ENCODE measurements at places on chromosomes 5 and 9.

- DNase-seq = no peak
Measured at GRCh38 chr5:147803926-147804325, 21.4 kb upstream of the JAKMIP2 start.

GRCh38 chr5:17229313-17229712 is 11.9 kb downstream of the BASP1 start:
- DNase-seq = no peak

DNA sequence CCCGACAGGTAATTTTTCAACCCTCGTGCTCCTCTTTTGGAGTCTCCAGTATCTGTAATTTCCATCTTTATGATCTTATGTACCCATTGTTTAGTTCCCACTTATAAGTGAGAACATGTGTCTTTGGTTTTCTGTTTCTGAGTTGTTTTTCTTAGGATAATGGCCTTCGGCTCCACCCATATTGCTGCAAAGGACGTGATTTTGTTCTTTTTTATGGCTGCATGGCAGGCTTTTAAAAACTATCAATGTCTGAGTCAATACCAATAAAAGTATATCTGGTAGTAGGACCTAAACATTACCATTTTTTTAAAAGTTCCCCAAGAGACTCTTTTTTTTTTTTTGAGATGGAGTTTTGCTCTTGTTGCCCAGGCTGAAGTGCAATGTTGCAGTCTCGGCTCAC is 3.9 kb upstream of the SLC26A2 start:
- no peak for DNase-seq

DNA sequence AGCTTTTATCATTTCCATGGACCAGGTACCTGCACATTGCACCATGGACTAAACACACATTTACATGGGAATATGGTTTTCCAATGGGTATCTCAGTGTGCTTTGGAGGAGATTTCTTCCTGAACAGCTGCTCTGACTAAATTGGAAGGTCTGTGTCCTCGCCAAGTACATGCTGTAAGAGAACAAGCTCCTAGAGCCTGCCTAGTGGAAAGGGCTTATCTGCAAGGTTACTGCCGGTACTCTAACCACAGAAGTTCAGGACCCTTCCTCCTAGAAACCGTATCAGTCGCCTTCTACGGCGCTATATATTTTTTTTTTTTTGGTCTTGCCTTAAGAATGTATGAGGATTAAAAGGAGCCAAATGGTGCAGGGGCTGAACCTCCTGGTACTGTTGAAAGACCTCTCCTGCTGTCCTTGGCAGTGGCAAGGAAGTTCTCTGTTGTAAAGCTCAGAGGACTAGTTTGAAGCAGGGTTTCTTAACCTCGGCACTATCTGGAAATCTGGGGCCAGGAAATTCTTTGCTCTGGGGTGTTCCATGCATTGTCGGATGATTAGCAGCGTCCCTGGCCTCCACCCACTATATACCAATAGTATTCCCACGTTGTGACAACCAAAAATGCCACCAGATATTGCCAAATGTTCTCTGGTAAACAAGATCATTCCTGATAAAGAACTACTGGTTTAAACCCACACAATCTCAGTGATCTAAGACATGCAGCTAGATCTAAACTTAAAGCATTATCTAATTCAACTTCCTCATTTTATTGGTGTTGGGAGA is 107.4 kb downstream of the FBXO38 start:
- no peak for DNase-seq

- DNase-seq = no peak
Measured at GRCh38 chr9:120299785-120300184, 280.2 kb downstream of the CDK5RAP2 start.

- DNase-seq = no peak
Measured at GRCh38 chr9:136902259-136902821, 16.0 kb downstream of the TRAF2 start.

- DNase-seq = no peak
Measured at GRCh38 chr9:121292051-121292450, 24.1 kb downstream of the GSN start.

- DNase-seq = no peak
Measured at GRCh38 chr9:126533926-126534310, 79.8 kb upstream of the LMX1B start.

DNA sequence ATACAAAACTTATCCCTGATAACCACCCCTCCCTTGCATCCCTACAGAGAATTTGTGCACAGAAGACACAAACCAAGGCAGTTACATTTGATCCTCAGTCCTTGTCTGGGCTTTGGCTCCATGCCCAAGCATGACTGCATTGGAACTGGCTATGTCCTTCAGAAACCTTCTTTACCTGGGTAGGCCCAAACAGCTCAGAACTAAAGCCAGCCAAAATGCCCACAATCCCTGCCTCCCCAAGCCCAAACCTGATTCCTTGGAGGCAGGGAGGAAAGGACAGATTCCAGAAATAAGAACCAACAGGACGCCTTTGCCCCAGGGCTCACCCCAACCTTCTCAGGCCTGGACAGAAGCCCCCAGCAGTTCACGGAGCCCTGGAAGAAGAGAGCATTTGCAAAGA is 8.2 kb downstream of the IL17B start:
- no peak for DNase-seq

DNA sequence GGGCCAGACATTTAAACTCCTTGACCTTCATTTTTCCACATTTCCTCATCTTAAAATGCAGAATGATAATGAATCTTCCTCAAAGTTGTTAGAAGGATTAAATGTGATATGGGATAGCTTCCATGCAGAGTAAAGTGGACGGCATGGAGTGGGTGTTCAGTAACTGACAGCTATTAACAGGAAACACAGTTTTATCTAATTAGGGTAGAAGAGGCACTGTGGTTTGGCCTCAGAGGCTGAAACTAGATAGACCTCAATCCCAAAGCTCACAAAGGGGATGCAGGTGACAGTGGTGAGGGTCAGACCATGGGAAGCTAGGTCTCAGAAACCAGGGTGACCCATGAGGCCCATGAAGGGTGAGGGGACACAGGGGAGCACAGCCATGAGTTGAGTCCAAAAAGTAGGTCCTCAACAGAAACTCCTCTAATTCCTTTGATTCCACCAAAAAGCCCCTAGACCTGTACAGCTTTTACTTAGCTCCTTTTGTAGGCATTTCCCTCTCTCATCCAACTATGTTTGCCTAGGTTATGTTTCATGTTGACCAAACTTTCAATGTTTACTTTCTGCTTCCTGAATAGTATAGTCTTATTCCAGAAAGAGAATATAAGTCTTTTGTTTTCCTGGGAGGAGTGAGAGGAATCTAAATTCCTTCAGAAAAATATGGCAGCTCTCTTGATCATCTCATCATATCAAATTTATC is 27.9 kb upstream of the GLDC start:
- DNase-seq = no peak

- DNase-seq = no peak
Measured at GRCh38 chr9:81826517-81826906, 101.7 kb upstream of the SPATA31D4 start.

DNA sequence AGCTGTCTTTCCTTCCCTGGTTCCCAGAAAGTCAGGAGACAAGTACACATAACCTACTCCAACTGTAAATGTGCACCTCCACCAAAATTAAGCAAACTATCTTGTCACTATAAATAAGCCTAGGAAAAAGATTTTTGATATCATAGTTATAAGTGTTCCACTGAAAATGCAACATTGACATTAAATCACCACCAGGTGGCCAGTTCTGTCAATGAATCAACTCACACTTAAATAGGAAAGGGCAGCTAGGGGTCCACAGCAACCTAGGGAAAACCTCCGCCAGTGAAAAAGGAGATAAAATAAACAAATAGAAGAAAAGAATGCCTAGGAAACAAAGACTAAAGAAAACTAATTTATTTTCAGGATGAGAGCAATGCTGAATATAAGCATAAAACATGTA is 243.0 kb upstream of the PTPRD start:
- DNase-seq = no peak

DNA sequence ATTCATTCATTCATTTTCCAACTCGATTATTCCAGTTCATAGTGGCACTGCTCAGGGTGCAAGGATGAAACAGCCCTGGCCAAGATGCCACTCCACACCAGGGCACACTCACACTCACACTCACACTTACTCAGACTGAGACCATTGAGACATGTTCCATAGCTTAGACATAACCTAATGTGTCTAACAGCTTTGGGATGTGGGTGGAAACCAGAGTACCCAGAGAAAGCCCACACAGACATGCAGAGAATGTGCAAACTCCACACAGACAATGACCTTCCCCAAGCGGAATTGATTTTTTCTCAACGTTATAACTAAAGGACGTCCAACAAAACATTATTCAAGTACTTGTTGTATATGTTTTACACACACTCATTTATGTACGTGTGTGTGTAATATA is 1363.5 kb downstream of the EFNA5 start:
- no peak for DNase-seq

DNA sequence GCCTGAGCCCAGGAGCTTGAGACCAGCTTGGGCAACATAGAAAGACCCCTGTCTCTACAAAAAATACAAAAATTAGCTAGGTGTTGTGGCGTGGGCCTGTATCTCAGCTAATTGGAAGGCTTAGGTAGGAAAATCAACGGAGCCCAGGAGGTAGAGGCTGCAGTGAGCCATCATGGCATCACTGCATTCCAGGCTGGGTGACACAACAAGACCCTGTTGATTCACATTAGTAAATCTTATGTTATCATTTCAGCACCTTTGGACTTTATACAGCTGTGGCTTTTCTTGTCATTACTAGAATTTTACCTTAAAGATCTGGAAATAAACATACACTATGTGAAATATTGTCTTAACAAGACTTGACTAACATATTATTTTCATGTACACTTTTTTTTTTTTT is 185.0 kb downstream of the ZNF608 start:
- no peak for DNase-seq

GRCh38 chr9:75941577-75942311 is 51.3 kb downstream of the PCSK5 start:
- DNase-seq = no peak

GRCh38 chr9:20442461-20443319 is 179.6 kb downstream of the MLLT3 start:
- DNase-seq = no peak

DNA sequence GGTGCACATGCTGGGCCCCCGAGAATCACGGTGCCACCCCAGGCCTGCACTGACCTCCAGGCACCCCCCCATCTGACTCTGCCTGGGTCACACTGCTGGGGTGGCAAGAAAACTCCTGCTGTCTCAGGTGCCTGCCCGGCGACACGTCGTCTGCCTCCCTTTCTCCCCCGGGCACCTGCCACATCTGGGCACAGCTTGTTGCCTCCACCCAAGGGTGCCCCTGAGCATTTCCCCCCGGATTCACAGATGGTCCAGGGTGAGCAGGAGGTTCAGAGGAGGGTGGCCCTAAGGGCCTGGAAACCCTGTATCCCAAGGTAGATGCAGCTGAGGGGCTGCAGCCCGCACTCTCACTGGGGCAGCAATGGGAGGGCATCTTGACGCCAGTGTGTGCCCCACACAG is 14.9 kb upstream of the QSOX2 start:
- DNase-seq = no peak

DNA sequence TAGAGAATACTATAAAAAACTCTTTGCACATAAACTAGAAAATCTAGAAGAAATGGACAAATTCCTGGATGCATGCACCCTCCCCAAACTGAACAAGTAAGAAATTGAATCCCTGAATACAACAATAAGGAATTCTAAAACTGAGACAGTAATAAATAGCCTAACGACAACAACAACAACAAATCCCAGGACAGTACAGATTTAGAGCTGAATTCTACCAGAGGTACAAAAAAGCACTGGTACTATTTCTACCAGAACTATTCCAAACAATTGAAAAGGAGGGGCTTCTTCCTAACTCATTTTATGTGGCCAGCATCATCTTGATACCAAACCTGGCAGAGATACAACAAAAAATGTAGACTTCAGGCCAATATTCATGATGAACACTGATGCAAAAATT is 394.4 kb upstream of the RORB start:
- DNase-seq = no peak

- no peak for DNase-seq
Measured at GRCh38 chr5:17678751-17679324, 44.6 kb downstream of the TAF11L14 start.
